ENCODE measurements at places on chromosomes 7 and 10.

- DNase-seq, result no peak
Measured at GRCh38 chr10:69810097-69810496, 8.4 kb downstream of the COL13A1 start.

DNA sequence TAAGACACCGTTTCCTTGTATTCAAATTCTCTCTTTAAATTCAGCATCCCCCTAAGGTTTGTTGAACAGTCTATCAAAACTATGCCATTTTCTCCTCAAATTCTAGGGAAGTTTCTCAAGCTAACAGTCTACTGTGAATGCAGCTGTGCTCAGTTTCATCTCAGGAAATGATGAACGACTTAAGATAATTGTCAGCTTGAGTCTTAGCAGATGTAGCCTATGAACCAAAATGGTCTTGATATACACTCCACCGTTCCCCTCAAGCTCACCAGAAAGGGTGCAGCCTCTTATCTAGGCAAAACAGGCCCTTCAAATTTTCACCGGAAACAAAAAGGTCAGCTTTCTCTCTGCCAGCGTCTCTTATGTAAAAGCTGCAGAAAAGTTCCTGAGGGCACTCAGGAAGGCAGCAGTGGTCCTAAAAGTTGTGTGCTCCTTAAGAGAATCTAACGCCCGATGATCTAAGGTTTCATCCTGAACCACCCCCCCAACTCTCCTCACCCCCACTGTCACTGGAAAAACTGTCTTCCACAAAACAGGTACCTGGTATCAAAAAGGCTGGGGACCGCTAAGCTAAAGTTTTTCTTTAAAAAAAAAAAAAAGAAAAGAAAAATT is 2.1 kb downstream of the DNAJC9 start:
- no peak for DNase-seq

DNA sequence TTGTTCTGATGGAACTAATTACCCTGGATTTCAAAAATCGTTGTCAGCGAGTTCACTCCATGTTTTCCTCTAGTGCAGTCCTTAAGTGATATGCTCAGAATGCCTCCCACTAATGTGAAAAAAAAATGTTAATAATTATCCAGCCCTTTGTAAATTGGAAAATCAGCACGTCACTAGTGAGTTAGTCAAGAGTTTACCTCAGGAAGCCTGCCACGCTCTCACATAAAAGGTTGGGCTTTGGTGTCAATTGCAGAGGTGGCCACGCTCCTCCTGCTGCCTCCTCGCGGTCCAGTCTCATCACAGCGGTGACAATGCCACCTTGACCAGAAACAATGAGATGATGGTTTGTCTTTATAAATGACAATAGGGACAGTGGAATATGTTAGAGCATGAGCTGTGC is 22.5 kb downstream of the UPP1 start:
- no peak for DNase-seq

DNA sequence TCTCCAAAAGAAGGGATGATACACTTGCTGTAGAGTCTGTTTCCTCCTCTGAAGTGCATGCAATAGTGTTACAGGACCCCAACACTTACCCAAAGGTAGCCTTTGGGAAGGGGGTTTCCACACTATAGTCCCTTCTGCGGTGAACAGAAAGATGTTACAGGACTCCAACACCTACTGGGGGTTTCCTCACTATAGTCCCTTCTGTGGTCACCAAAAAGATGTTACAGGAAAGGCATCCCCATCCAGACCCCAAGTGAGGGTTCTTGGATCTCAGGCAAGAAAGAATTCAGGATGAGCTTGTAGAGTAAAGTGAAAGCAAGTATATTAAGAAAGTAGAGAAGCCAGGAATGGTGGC is 69.2 kb upstream of the PIK3CG start:
- DNase-seq, result no peak

GRCh38 chr10:64773357-64773756 is 1252.2 kb downstream of the REEP3 start:
- no peak for DNase-seq

GRCh38 chr7:22572937-22573336 is 72.9 kb upstream of the STEAP1B start:
- DNase-seq, result peak; percentile 98

DNA sequence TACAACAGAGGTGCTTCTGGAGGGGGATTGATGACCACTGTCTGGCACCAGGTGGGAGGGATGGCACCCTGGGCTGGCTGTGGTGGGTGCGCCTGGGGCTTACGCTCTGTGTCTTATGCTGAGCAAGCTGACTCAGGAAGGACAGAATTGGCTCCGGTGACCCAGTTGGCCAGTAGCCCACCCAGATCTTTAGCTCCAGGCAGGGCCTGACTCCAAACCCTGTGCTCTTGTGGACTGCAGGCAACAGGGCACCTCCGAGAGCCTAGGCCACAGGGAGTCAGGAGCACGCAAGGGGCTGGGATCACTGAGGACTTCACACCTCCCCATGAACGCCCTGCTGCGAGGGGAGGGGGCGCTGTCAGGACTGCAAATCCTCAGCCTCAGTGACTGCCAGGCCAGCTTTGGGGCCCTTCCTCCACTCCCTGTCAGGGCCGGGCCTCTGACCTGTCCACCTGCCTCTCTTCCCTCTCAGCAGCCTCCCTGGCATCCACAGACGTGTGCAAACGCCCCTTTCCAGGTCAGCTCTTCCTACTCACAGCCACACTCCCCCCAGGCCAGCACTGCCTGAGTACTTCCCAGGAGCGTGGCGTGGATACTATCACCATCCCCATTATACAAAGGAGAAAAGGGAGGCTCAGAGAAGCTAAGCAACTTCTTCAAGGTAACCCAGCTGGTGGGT is 118.7 kb downstream of the SLIT1 start:
- DNase-seq, result no peak

DNA sequence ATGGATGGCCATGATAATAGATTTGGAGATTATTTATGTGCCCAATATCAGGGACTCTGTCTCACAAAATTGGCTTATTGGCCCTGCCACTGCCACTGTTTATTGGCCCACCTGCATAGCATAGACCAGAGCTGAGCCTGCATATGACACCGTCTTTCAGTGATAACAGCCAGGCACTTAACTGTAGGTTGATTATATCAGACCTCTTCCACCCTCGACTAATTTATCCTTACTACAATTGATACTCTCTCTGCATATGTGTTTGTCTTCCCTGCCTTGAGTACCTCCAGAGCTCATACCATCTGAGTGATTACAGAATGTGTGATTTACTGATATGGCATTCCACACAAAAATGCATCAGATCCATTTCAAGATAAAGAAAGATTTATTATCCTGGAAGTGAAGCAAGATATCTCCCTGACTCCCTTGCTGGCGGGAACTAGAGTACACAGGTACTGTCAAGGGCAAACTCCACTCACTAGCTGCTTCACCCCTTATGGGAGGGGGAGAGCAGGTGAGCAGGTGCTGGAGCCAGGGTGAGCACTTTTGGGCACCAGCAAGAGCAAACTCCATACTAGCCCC is 13.1 kb upstream of the SAMD9L start:
- peak; percentile 73 for DNase-seq

DNA sequence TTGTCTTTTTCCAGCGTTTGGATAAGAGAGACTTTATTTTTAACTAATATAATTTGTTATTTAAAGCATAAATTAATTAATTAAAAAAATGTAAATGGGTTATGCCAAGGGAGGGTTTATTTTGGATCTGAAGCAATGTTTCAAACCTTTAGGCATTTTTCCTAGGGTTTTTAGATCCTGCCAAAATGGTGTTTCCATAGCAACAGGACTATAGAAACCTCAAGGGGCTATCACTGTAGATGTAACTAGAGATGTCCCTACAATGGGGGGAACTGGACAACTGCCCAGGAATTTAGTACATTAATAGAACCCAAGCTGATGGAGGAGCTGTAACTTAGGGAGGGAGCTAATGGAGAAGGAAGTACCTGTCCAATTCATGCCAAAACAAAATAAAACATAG is 57.3 kb downstream of the SLC39A12 start:
- no peak for DNase-seq

DNA sequence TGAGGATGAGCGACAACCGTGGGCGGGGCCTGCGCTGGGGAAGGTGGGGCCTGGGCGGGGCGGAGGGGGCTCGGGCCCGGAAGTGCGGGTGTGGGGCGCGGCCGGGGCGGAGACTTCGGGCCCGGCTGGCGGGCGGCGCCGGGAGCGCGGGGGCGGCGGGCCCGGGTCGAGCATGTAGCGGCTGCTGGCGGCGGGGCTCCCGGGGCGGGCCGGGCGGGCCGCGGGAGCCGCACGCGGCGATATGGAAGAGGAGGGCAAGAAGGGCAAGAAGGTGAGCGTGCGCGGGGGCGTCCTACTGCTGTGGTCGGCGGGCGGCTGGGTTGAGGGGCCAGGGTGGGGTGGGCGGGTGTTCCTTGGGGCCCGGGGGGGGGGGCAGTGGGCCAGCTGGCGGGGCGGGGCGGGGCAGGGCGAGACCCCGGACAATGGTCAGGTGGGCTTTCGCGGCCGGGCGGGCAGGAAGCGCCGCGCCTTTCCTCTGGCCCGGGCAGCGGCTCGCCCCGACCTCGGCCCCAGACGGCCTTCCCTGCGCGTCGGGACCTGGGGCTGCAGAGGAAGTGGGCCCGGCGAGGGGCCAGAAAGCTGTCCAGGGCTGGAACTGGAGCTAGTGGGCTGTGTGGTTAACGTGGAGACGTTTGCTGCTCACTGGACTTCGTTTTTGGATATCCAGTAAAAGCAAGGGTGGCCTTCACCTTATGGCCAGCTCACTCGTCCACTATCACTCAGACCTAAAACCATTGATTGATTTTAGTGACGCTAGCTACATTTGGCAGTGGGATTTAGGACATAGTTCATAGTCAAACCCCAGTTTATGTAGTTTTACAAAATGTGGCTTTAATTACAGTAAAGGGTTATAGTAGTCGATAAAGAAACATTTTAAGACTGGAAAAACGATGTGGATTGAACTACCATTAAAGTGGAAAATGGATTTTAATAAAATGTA is at the start of gene CCM2:
CCM2 (plus strand) TSS at position 109 of the 940 bp plus-strand sequence; CDS start at position 242, 133 bp downstream.
- peak; percentile 60 for DNase-seq

GRCh38 chr10:44282626-44283300 is 102.1 kb downstream of the CXCL12 start:
- no peak for DNase-seq

GRCh38 chr7:93935102-93935501 is 13.6 kb downstream of the GNG11 start:
- no peak for DNase-seq

GRCh38 chr10:88254091-88254490 is 329.0 kb downstream of the RNLS start:
- DNase-seq, result peak; percentile 96

GRCh38 chr7:138075350-138075749 is 909 bp upstream of the AKR1D1 start:
- DNase-seq, result no peak

- DNase-seq, result no peak
Measured at GRCh38 chr10:65846541-65846940, 1079.3 kb upstream of the LRRTM3 start.

DNA sequence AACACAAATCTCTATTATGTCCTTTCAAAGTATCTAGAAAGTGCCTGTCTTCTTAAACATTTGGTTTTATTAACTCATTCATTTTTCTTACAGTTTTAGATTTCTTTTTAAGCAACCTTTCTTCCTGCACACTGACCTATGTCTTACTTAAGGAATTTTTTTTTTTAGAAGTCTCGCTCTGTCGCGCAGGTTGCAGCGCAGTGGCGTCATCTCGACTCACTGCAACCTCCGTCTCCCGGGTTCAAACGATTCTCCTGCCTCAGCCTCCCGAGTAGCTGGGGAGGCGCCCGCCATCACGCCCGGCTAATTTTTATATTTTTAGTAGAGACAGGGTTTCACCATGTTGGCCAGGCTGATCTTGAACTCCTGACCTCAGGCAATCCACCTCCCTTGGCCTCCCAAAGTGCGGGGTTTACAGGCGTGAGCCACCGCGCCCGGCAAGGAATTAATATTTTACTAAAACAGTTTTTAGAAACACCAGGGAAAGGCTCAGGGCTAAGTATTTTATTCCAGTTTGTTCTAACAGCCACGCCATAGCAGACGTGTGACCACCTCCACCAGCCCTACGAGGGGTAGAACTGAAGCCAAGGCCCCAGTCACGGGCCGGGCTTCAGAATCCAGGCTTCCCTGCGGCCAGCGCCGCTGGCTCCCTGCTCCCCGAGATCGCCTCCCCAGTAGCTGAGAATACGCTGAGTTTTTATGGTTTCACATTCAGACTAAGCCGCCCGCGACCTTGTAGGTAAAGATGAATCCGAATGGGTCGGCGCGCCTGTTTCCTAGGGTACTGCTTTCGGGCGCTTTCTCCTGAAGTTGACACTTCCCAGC is 941 bp upstream of the LUC7L2 start:
- DNase-seq, result peak; percentile 16

DNA sequence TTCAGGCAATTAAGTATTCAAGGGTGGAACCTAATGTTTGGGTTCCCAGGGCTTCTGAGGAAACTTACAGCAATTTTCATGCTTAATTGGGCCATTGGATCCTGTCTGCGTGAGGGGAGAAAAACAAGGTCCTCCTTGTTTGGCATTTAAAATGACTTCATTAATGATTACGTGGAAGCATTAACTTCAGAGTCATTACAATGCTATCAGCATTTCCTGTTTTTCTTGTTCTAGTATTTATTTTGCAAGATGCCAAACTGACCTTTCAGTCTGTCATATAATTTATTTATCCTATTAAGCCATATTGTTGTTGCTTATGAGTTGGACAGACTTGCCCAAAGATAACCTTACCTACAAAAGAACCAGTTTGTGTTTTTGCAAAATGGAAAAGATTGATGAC is 324.1 kb upstream of the LRRN3 start:
- DNase-seq, result no peak

DNA sequence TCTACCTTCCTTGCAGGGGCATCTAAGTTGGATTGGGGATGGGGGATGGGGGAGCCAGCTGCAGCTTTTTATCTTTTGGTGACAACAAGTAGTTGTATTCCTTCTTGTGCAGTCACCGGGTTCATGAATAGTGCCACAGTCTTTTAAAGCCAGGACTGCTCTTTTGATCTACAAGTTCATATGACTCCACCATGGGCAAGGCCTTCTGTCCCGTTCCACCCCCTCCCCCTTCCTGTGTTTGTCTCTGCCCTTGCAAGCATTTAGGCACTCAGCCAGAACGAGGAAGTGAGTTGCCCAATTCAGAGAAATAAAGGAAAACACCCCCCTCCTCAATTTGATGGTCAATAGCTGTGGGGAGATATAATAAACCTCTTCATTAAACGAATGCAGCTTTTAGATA is 44.8 kb upstream of the EGR2 start:
- no peak for DNase-seq

- DNase-seq, result no peak
Measured at GRCh38 chr10:71230656-71231025, 18.3 kb downstream of the UNC5B start.

DNA sequence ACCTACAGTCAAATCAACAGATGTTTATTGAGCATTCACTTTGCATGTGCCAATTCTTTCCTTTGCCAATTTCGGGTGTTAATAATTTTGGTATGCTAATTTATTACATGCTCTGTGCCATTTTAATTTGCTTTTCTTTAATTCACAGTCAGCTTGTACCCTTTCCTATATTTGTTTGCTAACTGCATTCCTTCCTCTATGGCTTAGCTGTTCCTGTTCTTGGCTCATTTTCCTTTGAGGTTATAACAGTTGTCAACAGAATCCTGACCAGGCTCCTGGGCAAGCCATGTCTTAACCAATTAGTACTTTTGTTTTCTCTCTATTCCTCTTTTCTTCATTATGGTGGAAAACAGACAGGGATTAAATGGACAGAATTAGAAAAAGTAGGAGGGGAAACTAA is 73.6 kb upstream of the RPA3 start:
- no peak for DNase-seq

- no peak for DNase-seq
Measured at GRCh38 chr7:40419806-40420205, 285.0 kb downstream of the SUGCT start.

GRCh38 chr7:114085592-114086501 is 167.0 kb upstream of the PPP1R3A start:
- peak; percentile 42 for DNase-seq

GRCh38 chr7:22121702-22122474 is 176.2 kb upstream of the CDCA7L start:
- no peak for DNase-seq

All from M059J (cell line).